Fibroblast of pulmonary artery (primary cell): ENCODE measurements at places on chromosomes 5 and 9.

DNA sequence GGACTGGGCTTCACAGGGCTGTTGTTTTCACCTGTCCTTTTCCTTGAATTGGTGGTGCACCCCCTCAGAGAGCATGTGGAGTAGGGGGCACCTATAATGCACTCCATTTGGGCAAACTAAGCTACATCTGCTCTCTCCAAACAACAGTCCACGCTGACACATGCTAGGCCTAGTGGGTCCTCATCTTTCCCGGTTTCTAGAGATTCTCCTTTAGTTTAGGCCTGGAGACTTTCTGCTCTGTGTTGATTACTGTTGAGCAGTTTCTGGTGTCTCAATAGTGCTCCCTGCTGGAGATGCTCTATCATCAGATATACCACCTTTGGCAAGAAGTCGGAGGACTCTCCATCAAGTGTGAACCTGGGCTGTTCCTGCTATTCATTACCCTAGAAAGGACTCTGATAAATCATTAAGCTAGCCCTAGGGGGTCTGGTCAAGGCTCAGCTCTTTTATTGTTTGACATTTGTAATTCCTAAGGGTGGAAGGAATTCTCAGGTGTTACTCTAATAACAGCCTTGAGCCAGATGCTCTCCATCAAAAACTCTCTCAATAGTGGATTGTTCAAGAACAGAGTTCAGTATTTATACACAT, 64.0 kb upstream of the FYB1 start:
- DNase-seq, result peak; percentile 86

DNA sequence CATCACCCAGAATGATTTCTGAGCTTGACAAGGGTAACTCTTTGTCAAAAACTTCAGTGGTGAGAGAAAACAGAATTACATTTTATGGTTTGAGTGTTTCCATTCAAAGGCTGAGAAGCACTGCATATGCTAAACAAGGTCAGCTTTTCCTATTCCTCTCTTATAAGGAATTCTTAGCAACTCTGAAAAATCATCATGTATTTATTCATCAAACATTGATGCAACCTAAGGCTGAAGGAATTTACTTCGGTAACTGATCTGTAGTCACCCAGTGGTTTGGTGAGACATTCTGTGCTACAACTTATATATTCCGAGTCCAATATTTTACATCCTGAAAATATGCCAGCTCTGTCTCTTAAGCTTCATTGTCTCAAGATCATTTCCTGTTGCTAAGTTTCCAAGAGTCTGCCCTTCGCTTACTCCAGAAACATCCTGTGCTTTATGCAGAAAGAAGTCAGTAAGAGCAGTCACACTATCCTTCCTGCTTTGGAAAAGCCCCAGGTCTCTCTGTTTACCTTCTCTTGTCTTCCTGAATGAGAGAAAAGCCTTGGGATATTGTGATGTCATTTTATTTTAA, 176.6 kb upstream of the TBCA start:
- DNase-seq, result peak; percentile 61

GRCh38 chr5:138138949-138139780, at the start of gene NME5:
Gene NME5 (minus strand): TSS chr5:138139428. CDS start chr5:138138780, 648 bp downstream.
- DNase-seq, result peak; percentile 69

DNA sequence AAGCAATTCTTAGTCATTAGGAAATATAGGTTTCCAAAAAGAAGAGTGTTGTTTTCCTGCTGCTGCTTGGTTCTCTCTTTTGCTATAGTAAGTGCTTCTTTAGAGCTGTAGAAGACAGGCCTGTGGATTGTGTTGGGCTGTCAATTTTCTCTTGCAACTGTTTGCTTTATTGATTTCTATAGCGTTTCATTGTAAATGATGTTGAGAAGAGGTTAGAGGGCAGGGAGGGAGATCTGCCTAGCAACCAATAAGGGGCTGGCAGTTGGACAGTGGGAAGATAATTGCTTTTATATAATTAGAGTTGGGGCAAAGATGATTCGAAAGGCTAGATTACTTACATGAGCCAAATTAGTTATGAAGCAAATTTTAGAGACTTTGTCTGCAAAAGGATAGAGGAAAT, 11.1 kb downstream of the UNC13B start:
- DNase-seq, result no peak

GRCh38 chr9:86079421-86079831, 19.9 kb downstream of the GOLM1 start:
- DNase-seq, result peak; percentile 36

- no peak for DNase-seq
Observed at GRCh38 chr9:135075234-135076142, 12.0 kb upstream of the OLFM1 start.

DNA sequence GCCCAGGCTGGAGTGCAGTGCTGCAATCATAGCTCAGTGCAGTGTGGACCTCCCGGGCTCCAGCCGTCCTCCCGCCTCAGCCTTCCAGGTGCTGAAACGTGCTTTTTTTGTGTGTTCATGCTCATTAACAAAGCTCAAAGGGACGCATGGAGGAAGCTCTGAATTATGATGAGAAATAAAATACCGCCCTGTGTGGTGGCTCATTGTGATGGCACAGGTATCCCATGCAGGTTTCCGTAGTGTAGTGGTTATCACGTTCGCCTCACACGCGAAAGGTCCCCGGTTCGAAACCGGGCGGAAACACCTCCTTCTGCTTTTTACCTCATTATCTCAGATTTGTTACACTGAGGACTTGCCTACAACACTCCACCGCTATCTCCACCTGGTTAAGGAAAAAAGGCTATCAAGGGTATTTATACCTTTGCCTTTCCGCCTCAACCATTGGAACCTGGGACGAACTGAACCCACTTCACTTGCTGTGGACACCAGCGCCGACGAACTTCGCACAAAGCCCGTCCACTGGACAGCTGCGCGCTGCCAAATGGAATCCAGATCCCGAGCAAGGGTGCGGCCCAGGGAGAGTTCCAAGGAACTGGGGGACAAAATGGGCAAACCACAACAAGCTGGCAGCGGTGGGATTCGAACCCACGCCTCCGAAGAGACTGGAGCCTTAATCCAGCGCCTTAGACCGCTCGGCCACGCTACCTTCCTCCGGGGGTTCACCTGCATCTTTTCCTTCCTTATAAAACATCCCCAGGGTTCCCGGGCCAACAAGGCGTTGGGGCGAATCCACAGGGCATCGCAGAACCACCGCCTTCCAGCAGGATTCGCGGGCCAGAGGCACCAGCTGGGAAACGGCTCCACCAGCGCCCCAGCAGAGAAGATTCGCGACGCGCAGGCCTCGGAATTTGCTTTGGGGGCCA, 26.3 kb downstream of the OR2V2 start:
- peak; percentile 43 for DNase-seq

- DNase-seq, result peak; percentile 69
Observed at GRCh38 chr9:3746296-3747275, 220.8 kb upstream of the RFX3 start.

DNA sequence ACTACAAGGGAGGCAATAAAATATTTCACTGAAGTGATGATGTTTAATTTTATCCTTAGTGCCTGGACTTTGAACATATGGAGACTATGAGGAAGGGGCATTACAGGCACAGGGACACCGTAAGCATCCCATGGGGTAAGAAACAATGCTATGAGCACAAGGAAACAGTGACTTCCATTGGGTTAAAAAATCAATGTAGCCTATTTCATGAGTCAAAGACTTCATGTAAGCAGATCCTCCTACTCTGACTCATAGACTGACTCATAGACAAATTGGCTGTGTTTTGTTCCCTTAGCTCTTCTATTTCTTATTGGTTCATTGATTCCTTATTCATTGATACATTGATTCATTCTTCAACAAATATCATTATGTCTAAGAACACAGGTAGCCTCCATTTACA, 351.0 kb downstream of the PRELID2 start:
- DNase-seq, result peak; percentile 65

DNA sequence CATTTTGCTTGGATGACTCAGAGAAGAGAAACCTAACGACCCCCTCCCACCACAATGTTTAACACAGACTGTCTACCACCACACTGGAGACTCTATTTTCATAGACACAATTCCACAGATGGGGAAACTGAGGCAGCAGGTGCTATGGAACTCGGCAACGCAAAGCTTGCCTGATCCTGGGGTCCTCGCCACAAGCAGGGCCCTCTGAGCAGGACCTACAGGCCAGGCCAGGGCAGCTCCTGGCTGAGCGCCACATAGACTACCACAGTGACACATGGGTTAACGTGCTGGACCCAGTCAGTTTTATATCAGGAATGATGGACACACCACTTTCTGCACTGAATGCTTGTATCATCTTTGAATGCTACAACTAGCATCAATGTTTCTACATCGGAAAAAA, 11.8 kb downstream of the IPPK start:
- DNase-seq, result no peak

DNA sequence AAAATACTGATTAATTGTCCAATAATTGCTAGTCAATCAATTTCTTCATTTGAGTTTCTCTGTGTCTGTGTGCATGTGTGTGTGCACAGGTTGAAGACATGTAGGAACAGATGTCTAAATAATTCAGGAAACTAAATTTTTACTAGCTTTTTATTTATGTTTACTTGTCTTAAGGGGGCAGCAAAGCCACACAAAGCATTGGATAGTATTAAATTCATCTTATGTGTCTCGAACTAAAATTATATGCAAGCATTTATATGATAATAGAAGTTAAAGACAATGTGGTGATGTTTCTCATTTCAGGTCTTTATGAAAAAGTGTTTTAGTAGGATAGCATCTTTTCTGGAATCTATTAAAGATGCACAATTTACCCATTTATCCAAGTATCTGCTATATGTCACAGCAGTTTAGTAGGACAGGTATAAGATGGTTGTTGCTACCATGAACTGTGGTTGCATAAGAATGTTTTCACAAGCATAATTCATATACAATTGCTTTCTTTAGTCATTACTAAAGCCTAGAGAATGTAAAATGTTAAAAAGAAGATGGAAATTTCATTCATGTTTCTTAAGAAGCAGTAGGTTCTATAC, 784.6 kb upstream of the NUDT12 start:
- DNase-seq, result peak; percentile 66

GRCh38 chr5:27311544-27311943, 273.2 kb upstream of the CDH9 start:
- peak; percentile 31 for DNase-seq

GRCh38 chr5:176388003-176388443, 375 bp downstream of the NOP16 start:
- no peak for DNase-seq

- DNase-seq, result peak; percentile 34
Observed at GRCh38 chr5:39178171-39178570, 41.2 kb downstream of the FYB1 start.

DNA sequence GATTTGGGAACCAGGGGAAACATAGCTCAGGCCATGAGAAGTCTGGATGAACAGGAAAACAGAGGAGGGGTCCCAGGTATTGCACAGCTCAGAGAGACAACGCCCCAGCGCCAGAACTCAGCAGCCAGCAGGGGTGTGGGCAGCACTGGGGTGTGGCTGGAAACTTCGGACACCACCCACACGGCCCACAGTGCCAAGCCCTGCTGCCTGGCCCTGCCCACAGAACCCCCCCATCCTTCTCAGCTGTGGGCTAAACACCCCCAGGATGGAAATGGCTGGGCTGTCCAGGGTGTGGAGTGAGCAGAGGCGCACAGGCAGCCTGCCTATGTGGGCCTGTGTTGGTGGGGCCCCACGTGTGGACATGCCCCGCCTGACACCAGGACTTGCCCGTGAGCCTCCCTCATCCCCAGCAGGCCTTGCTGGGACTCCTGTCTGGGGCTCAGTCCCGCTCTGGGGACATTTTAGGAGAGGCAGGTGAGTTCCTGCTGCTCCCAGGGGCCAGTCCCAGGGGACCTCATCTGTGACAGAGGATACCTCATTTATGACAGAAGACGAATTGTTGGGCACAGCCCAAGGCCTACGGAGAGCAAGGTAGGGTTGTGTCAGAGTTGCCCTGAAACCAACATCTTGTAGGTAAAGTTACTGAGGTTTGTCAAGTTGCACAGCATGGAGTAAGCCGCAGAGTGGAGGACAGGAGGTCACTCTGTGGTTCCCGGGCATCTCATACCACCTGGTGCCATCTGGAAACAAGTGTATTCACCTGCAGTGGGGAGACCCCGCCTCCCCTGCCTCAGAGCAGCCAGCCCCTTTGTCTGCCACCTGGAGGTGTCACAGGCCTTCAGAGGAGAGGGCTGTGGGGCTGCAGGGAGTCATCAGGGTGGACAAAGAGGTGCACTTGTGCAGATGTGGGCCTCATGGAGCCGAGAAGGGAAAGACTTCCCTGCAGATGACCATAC, 183.2 kb downstream of the AUH start:
- DNase-seq, result no peak

DNA sequence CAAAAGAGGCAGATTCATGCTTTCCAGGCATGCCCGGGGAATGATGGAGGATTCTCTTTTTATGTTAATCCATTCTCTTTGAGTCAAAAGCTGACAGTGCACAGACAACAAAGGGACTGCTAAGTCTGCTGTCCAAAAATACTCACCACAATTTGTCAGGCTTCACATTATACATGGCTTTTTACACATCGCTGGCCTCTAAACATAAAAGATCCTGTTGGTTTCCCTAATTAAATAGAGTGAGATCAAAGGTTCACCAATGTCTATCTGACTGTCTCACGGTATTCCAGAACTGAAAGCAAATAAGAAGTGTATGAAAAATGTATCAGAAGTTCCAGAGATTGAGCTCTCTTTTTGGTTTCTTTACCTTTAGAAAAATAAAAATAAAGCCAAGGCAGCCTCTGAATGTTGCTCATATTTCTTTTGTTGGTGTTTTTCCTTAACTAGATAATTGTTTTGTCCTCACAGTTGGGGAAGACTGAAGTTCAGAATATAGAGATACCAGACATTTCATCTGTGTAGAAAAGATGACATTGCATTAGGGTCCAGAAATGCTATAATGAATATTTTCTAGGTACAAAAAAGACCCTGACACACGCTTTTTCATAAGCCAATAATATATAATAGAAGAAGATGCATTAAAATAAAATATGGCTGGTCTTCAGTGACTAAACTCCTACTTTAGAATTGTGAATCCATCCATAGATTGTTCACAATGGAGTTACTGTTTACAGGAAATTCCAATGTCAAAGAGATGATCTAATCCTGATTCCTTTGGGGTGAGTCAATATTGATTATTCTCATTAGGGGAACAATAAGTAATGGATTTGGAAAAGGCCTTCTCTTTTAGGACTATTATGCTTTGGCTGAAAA, 688.2 kb upstream of the CDH6 start:
- DNase-seq, result peak; percentile 32

GRCh38 chr5:19200251-19200650, 787.7 kb downstream of the CDH18 start:
- no peak for DNase-seq

DNA sequence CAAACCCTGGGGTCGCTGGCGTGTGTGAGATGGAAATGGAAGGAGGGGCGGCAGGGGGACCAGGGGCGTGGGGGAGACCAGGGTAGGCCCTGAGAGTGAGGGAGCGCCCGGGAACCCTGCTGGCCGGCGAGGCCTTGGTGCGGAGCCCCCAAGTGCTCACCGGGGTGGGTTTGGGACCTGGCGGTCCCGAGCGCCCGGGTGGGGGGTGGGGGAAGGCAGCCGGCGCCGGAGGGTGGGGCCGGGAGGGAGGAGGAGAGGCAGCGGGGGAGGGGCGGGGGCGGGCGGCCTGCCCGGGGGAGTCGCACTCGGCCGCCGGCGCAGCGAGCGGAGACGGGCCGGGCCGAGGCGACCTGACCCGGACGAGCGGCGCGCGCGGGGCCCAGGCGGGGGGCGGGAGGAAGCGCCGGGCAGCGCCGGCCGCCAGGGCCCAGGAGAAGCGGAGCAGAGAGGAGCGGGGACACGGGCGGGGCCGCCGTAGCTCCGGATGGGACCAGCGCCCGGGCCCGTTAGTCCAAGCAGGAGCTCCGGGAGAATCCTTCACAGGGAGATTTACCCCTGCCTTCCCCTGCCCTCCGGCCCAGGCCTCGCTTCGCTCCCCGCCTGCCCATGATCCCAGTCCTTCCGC, at the start of gene NPR2:
Gene NPR2 (plus strand): TSS at position 295 of the 625 bp plus-strand sequence. CDS start 818 bp downstream, outside the sequence.
- DNase-seq, result peak; percentile 30
